ENCODE measurements at places on chromosomes 2 and 18.

DNA sequence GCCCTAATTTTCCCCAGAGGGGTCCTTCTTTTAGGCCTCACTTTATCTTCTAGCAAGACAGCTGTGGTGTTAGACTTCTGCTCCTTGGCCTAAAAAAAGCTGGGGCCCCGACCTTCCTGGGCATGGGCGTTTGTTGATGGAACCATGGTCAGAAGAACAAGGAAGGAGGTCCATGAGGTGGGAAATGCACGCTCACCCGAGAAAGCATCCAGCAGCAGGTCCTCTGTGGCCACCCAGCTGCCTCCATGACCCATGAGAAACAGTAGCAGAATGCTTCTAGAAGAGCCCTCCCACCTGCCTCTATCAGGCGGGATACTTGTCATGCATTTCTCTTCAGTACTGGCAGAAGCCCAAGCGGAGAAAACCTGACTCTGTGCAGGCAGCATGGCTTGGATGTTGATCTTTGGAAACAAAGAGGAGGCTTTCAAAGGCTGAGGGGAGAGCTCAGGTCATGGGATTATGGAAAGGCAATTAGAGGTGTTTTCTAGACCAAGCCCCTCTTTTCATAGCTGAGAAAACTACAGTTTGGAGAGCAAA lies 249.1 kb downstream of the FAM210A start:
- no peak for DNase-seq

DNA sequence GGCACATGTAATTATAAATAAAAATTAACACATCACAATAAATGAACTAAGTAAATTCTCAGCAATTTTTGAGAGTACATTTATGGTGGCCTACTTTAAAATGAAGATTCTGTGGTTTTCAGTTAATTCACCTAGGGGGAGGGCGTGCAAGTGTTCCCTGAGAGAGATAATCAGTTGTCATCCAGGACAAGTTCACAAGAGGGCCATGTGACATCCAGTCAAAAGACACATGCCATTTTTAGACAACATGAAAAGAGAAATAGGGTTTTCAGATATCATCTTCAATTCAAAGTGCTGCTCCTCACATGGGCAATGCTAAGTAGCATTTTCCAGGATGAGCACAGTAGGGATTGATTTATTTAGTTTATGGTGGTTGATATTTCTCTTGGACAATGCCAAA lies 393.7 kb downstream of the STK39 start:
- DNase-seq, result no peak

DNA sequence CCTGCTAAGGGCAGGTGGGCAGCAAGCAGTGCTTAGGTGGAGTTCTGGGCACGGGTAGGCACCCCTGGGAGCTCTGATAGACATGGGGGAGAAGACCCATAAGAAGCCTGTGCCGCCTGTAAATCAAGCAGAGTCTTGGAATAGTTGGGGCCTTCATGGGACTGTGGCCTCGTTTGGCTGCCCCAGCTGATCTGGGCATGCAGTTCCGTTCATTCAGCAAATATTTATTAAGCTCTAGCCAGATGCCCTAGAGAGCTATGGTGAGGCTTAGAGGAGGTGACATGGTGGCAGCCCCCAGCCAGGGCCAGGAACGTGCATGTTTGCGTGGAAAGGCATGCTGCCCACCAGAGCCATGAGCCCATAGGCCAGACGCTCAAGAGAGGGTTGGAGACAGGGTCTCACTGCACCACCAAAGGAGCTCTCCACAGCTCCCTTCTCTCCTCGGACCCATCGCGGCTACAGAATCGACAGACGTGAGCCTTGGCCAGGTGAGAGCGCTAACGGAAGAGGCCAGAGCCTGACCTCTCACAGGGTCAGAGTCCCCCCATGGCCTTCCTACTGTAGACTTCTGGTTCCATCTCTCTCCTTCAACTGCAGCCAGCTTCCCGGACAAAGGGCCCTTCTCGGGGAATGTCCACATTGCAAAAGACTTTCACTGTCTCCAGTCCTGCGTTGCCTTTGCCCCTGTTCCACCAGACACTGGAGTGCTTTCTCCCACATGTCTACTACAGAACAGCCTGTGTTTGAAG lies 135.7 kb downstream of the INHBB start:
- no peak for DNase-seq

GRCh38 chr2:170896622-170897021 lies 32.4 kb upstream of the GORASP2 start:
- DNase-seq, result no peak

GRCh38 chr2:227383686-227384085 lies 4.1 kb downstream of the SCYGR1 start:
- no peak for DNase-seq

DNA sequence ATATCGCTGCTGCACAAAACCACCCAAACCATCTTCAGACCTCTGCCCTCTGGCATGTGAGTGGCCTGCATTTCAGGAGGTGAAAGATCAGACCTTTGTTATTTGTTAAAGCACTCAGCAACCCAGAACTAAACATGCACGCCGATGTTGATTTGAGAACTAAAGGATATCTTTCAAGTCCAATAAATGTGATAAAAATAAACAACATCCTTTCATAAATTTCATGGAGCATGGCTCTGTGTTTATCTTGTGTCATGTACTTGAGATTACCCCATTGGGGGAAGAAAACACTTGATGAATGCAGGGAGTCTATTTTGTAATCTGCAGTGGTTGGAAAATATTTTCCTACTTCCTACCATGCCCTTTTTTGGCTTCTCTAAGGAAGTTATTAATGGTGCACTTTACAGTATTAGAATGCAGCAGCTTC lies 70.8 kb upstream of the GATA6 start:
- DNase-seq, result no peak

DNA sequence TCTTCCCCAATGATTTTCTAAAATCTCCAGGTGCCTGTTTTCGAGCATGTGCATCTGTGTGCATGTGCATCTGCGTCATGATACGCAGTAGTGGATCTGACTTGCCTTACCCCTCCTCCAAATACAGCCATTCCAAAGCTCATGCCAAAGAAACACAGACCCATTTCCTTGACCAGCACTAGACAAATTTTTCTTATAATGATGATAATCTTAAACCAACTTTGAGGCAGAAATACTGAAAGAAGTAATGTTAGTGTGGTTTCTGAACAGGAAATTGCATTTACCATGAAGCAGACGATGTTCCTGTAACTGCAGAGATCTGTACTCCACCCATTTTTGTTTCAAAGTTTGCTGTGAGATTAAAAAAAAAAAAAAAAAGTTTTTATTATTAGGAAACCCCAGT lies 25.6 kb downstream of the CYTIP start:
- no peak for DNase-seq

DNA sequence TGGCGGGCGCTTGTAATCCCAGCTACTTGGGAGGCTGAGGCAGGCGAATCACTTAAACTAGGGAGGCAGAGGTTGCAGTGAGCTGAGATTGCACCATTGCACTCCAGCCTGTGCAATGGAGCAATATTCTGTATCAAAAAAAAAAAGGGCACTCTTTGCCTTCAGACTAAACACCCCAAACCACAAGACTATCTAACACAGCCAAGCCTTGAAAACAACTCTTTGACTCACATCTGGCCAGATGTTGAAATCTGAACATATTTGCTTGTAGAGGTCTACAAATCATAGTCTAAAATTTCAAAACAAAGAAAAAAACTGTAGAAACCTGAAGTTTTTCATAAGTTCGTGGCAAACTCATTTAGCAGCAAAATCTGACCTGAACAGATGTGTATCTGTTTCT lies 94.9 kb downstream of the FAM161A start:
- DNase-seq, result no peak

DNA sequence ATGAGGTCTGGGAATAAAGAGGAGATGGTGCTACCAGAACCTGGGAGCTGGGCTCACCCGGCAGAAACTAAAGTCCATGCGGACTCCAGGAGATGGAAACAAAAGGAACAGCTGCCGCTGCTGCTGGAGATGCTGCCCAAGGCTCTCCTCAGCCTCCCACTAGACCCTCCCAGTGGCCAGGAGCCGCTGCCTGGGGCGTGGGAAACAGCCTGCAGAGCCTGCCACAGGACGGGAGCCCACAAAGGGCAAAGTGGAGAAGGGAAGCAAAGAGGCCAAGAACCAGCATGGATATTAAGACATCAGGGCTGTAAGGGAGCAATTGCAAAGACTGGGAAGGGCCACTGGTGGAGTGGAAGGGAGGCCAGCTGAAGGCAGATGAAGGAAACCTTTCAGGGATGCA lies 179.6 kb downstream of the NCK2 start:
- DNase-seq, result no peak

DNA sequence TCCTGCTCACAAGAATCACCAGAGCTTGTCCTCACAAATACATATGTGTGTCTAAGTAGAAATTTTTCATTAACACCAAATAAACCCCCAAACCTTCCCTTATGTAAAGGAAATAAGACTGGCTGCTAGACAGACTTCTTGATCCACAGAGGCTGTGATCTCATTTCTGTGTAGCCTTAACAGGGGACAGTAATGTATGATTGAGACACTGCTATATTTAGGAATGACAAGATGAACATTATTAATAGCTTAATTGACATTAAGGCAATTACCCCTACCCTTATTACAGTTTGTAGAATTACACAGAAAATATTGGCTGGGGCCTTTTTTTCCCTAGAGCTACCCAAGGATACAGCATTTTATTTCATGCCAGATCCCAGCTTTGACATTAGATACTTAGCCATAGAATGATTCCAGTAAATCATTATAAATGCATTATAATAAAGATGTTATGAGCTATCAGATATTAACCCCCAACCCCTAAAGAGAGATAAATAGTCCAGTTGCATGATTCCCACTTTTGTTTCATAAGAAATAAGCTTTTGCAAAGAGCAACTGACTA lies 392.1 kb upstream of the HNRNPA3 start:
- DNase-seq, result no peak

DNA sequence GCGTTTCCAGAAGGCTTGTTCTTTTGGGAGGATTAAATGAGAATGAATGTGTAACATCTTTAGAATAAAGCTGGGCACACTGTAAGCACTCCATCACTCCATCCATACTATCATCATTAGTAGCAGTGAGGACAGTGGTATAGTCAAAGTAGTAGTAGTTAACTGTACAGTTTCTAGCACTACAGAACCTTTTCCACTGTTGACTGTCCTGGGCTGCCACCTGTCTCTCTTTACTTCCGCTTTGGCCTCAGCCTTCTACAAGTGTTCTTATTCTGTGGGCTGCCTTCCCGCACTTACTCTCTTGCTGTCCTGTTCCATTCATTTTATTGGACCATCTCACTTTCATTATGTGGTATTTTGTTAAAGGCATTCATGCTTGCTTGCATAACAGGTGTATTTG lies 3.3 kb downstream of the SLC9A2 start:
- DNase-seq, result no peak

GRCh38 chr2:131031875-131032274 lies 61.4 kb downstream of the FAM168B start:
- no peak for DNase-seq

- DNase-seq, result no peak
These were observed 38.4 kb downstream of the PAX8 start for GRCh38 chr2:113240150-113240914.

DNA sequence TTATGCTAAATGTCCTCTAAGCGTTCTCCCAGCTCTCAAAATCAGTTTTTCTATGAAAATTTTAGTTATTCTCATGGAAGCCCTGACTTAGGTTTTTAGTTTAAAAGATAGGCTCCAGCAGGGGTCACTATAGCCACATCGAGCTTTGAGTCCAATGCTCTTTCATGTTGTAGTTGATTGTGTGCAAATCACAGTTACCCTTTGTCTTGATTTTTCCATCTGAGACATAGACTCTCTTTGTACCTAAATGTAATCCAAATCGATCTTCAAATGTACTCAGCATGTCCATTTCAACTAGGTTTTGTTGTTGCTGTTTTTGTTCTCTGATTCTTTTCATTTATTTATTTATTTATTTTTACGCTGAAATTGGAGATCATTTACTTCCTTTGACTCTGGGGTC lies 26.4 kb upstream of the MSTN start:
- no peak for DNase-seq

DNA sequence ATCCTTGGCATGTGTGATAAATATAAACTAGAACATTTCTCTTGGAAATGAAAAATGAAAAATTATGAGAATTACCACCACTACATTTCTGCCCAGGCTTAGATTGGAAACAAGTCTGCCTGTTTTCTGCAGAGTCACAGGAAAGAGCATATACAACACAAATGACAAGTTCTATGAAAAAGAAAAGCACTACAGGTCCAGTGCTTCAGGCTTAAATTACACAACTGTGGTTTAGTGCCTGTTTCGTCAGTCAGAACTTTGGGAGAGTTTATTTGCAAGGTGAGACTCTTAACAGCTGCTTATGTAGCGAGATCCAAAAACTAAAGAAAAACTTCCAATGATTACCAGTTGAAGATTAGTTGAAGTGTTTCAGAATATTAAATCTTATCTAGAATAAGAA lies 68.9 kb downstream of the RTN4 start:
- no peak for DNase-seq

DNA sequence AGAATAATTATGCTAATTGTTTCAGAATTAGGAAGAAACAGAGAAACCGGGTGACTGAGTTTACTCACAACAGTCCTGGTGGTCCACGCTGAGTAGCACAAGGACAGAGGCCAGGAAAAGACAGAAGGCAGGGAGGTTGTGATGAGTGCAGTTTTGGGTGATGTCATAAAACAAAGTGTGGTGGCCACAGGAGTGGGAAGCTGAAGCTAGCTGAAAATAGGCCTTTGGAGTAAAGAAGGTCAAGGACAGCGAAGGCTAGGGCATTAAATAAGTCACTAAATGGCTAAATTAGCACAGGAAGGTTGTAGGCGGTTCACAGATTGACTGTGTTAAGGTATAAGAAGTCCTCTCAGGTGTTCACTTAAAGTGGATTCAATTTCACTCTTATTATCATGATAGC lies 120.9 kb upstream of the TTN start:
- DNase-seq, result no peak

GRCh38 chr18:62450175-62450545 lies 72.7 kb upstream of the ZCCHC2 start:
- DNase-seq, result no peak

- no peak for DNase-seq
These were observed 59.5 kb upstream of the PPM1B start for GRCh38 chr2:44109166-44109565.

- DNase-seq, result no peak
These were observed 118.1 kb downstream of the PRPF40A start for GRCh38 chr2:152598975-152599759.

DNA sequence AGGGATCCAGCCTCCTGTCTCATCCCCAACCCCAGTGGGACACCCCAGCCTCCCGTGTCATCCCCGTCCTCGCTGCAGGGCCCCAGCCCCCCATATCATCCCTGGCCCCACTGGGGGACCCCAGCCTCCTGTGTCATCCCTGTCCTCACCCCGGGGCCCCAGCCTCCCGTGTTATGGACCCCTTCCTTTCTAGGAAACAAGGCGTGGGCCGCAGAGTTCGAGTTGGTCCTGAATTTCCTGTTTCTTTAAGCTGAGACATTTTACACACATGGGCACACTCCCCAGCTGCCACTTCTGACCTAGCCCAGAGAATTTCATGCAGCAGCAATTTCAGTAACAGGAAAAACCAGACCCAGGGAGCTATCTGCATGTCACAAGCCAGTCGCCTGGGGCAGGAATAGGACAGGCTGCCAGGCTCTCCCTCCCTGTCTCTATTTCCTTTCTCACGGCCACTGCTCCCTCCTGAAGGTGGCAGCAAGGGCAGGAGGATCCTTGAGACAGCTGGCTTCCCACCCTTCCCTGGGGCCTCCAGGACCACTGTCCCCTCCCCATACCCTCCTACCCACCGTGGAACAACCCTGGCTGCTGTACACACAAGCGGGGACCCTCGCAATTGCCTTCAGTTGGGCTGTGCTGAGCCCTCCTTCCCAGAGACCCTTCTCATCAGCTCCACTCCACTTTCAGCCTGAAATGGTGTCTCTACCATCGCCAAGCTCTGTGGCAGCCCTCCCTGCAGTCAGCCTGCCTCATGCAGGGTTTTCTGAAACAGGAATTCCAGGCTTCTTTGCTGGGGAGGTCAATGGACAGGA lies 141.9 kb upstream of the ID2 start:
- DNase-seq, result no peak

Data from stimulated activated CD4-positive, alpha-beta T cell treated with anti-CD3 and anti-CD28 coated beads, Interleukin-1b, Interleukin-23, amount 100 ng/mL, for 4 hours (primary cell).